ENCODE measurements at places on chromosomes 2 and 18.

DNA sequence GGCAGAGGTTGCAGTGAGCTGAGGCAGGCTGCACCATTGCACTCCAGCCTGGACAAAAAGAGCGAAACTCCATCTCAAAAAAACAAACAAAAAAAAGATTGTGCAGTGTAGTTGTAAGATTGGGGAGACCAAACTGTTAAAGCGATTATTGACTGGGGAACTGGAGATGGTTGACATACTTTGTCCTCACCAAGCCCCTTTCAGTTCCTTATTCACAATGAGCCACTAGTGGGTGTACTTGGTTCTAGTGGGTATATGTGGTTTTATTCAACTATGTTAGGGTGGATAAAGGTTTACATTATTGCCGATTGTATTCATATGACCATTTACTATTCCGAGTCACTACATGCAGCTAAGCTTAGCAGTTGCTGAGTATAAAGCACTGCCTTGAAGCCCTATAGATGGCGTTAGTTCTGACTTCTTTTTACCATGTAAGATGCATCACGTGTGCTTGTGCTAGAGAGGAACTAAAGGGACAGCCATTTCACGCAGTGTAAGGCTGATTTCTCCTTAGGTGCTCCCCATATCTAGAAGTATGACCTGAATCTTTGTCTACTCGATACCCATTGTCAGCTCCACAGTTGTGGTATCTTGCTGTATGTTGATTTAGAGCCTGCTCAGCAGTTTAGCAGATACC lies 12.1 kb downstream of the EIF4E2 start:
- no peak for DNase-seq

GRCh38 chr2:65456064-65456463 lies 23.7 kb upstream of the SPRED2 start:
- no peak for DNase-seq

- no peak for DNase-seq
These were observed 182.8 kb downstream of the NBAS start for GRCh38 chr2:15378148-15378908.

GRCh38 chr2:86286516-86286915 lies 50.9 kb downstream of the REEP1 start:
- no peak for DNase-seq

DNA sequence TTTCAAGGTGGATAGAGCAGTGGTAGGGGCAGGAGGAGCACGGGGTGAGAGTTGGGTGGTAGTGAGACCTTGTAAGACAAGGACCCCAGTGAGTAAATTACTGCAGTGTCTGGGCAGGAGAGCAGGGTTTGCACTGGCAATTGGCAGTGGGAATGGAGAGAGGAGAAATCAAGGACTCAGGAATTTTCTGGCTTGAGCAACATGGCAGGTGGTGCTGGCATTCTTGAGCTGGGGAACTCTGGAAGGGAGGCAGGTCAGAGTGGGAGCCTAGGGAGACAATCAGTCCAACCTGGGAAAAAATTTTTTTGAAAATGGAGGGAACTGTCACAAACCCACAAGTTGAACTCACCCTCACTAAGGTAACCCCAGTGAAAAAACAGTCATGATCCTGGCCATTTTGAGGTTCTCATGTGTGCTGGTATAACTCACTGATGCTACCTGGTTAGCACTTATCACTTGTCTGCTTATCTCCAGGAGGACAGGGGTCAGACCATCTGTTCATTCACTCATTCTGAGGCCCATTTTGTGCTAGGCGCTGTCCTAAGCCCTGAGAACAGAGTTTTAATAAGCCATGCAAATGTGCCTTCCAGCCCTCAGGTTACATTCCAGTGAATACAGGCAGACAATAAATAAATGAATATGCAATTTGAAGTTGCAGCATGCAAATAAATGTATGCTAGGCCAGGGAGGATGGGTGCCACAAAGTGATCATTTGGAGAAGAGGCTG lies 92.2 kb upstream of the SEC11C start:
- no peak for DNase-seq

- no peak for DNase-seq
These were observed 96.0 kb downstream of the PLB1 start for GRCh38 chr2:28591711-28592335.

- no peak for DNase-seq
These were observed 1.4 kb downstream of the NDUFA10 start for GRCh38 chr2:240023792-240024191.

DNA sequence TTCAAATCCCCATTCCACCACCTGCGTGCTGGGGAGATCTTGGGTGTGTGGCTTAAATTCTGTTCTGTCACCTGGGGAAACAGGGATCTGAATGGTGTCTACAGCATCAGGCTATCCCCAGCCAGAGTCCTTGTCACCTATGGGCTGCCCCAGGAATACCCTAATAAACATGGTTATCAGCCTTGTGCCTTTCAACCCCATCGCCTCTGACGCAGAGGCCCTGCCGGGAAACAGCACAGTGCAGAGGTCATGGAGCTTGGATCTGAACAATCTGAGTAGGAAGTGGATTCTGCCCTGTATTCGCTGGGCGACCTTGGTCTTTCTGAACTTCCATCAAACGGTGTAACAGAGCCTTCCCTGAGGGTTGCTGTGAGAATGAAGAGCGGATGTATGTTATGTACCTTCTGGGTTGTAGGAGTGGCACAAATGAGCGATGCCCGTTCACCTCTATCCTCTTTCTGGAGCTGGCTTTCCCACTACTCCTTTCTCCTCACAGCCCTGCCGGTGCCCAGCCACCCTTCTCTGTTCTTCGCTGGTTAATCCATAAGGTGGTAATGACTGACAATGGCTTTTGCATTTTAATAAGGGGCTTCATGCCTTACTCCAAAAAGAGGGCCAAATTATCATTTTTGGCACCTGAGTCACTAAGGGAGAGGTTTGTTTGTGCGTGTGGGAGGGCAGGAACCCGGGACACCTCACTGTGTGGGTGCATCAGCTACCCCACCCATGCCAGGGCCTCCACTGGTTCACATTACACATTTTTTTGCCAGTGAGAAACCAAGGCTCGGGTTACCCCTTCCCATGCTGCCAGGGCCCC lies 256.5 kb downstream of the MYCN start:
- DNase-seq, result no peak

GRCh38 chr2:201939453-201939941 lies 94.2 kb upstream of the FZD7 start:
- no peak for DNase-seq

DNA sequence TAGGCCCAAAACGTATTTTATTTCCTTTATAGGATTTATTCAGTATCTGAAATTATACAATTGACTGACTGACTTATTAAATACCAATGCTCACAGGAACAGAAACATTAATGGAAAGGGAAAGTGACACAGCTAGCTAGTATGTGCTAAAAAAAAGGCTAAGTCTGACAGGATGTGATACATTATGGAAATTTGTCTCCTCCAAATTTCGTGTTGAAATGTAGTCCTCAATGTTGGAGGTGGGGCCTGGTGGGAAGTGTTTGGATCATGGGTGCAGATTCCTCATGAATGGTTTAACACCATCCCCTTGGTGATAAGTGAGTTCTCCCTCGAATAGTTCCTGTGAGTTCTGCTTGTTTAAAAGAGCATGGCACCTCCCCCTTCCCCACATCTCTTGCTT lies 70.6 kb upstream of the WDR75 start:
- DNase-seq, result no peak

DNA sequence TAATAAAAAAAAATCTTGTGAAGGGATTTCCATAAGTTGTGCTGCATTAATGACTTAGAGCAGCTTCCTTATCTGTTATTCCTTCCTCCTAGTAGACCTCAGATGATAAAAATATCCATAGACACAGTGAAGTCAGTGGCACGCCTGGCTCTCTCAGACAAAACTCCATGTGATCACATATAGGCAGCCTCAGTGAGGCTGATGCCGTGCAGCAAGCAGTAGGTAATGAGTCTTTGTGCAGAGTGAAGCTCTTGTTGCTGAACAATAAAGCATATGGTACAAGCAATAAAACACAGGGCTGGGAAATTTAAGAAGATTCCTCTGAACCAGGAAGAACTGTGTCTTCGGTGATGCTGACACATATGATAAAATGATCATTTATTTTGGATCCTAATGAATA lies 102.7 kb downstream of the CSRNP3 start:
- no peak for DNase-seq

DNA sequence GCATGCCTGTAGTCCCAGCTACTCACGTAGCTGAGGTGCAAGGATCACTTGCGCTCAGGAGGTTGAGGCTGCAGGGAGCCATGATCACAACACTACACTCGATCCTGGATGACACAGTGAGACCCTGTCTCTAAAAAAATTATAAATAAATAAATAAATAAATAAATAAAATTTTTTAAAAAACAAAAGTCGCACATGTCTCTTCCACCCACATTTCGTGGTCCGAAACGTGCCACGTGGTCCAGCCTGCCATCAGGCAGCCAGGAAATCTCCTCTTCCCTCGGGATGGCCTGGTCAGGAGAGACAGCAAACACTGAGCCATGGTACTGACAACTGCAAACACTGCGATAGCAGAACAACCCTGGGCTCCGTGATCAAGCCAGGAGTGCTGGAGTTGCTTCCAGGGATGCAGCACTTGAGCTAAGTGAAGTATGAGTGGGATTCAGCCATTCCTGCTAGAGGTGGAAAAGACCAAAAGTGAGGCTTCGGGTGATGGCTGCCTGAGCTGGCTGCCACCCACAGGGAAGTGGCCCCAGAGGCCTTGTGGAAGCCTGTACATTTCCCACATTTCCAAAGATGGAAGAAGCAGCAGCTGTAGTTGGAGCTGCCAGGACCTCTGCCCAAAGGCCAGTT lies 193.1 kb downstream of the SMAD2 start:
- no peak for DNase-seq

GRCh38 chr2:205589479-205589878 lies 92.8 kb upstream of the NRP2 start:
- no peak for DNase-seq

DNA sequence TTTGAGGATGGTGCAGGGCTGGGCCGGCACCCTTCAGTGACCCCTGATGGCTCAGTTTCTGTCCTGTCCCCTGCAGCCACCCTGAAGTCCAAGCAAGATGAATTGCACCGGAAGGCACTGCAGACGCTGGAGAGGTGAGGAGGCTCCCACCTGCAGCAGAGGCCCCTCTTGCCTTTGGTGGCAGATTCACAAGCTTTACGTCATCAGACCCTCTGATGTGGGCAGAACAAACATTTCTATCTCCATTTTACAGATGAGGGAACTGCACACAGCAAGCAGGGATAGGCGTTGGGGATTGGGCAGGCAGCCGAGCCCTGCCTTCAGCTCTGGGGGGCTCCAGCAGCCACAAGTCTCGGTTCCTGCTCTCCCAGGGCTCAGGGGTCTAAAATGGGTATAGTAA lies 107.7 kb upstream of the MCFD2 start:
- DNase-seq, result no peak

DNA sequence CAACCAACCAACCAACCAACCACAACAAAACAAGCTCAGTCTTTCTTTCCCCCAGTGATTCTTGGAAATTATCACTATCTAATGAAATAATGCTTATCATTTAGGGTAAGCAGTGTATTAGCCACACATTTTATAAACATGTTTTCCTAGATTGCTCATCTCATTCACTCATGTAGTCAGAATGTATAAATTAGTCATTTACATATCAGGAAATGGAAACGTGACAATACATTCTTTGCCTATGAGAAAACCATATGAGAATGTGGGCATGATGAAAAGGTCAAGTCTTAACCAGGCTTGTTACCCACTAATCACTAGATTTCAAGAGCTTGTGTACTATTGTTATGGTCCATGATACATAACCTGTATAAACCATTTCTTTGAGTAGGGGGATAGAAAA lies 1583.4 kb upstream of the PIK3C3 start:
- no peak for DNase-seq

DNA sequence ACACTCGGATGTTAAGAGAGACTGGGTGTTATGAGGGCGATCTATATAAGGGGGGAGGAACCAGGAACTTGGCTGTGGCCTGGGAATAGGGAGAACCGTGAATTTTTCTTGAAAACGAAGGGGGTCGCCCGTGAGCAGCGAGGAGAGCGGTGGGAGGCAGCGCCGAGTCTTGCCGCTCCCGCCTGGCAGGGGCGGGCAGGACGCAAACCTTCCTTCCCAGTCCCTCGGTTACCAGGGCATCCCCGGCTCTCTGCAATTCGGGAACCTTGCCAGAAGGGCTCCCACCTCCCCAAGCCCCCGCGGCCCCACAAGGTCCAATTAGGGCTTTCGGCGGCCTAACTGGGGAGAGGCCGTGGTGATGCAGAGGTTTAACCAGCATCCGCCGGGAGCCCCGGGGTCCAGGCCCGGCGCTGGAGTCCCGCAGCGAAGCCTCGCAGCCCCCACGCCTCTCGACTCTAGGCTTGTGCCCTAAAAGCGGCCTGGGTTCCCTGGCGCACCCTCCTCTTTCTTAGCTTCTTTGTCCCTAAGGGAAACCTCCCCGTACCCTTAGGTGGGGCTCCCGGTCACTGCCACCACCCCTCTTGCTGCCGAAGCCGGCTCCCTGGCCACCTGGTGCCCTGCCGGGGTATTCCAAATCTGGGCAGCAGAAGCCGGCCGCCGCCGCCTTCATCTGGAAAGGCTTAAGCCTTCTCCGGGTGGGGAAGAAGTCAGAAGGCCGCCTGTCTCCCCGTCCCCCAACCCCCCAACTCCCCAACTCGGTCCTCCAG lies 680 bp upstream of the FHOD3 start:
- no peak for DNase-seq
